ENCODE measurements at places on chromosomes 1 and 21.

DNA sequence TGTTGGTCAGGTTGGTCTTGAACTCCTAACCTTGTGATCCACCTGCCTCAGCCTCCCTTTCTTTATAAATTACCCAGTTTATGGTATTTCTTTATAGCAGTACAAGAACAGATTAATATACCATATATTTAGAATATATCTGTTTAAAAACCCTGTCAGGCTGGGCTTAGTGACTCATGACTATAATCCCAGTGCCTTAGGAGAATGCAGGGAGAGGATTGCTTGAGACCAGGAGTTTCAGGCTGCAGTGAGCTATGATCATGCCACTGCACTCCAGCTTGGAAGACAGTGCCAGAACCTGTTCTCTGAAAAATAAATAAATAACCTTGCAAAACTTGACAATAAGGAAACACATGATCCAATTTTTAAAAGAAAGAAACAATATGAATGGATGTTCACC, 43.9 kb downstream of the ZNF684 start:
- no peak for DNase-seq

DNA sequence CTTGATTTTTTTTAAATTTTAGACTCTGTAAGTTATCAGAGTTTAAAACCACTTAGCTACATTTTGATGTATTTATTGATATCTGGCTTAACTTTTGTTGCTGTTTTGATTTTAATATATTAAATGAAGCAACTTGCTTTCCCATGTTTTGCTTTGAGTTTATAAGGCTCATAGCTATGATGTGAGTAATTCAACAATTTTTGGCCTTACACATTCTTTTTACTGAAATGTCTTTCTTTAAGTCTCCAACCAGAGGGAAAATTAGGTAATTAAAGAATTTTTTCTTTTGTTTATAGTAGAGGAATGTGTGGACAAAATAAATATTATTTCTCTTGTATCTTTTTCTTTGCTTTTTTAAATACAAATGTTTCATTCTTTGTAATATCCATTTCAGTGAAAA, 258.3 kb upstream of the ADAMTS5 start:
- DNase-seq, result no peak

DNA sequence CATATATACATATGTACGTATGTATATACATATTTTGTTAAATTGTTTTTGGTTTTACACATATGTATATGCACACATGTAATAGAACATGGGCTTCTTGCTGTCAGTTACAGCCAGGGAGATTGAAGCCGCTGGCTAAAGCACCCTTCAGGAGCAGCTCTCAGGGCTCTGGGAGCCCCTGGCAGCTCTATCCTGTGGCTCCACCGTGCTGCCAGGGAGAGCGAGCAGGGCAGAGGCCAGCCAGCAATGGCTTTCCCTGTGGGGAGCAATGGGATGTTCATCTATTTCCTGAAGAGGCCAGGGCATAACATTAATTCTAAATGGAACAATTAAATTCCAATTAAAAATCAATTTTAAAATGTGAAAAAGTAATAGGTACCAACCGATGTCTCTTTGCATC, 102.9 kb downstream of the PSMG1 start:
- DNase-seq, result no peak

- DNase-seq, result no peak
These were observed 171.7 kb downstream of the HUNK start for GRCh38 chr21:32044205-32045180.

DNA sequence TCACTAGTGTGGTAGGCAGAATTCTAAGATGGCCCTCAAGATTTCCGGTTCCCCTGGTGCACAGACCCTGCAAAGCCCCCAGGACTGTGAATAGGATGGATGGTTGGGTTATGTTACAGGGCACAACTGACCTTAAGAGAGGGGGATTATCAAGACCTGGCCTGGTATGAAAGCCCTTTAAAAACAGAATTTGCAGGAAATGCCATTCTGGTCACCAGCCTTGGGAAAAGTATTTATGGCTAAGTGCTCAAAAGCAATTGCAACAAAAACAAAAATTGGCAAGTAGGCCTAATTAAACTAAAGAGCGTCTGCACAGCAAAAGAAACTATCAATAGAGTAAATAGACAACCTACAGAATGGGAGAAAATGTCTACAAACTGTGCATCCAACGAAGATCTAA, 144.7 kb upstream of the EDN2 start:
- DNase-seq, result no peak

DNA sequence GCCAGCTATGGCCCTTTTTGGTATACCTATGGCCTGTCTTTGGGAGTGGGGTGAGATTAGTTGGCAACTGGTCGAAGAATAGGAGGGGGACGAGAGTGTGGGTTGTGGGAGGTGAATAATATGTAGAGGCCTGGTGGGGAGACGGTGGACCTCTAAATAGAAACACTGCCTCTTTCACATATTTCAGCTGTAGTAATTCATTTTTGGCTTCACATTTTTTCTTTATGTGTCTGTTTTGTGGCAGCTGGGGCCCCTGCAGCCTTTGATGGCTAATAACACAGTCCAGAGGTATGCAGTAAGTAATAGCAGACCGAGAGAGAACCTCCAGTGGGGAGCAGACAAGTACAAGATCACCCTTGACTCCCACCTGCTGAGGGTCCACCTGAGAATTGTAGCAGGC, 75.9 kb downstream of the HLX start:
- no peak for DNase-seq

DNA sequence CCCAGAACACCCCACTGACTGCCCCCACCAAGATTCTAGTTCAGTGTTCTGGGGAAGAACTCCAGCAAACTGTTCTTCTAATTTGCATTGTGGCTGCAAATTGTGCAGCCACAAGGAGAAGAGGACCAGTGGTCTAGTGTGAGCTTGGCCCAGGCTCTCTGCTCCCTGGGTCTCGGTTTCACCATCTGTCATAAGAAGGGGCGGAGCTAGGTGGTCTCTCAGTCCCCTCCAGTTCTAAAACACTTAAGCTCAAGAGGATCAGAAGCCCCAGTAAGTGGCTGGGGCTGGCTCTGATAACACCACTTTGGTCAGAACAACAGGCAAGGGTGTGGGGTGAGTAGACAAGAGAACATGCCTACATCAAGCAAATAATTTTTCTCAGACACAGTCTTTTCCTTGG, 99.9 kb downstream of the BEND5 start:
- no peak for DNase-seq

- DNase-seq, result no peak
These were observed 104.5 kb upstream of the ARHGEF16 start for GRCh38 chr1:3349968-3350299.

GRCh38 chr1:66510407-66510806, 23.5 kb upstream of the SGIP1 start:
- no peak for DNase-seq

GRCh38 chr1:153963850-153964331, 554 bp upstream of the SLC39A1 start:
- peak; percentile 58 for DNase-seq

DNA sequence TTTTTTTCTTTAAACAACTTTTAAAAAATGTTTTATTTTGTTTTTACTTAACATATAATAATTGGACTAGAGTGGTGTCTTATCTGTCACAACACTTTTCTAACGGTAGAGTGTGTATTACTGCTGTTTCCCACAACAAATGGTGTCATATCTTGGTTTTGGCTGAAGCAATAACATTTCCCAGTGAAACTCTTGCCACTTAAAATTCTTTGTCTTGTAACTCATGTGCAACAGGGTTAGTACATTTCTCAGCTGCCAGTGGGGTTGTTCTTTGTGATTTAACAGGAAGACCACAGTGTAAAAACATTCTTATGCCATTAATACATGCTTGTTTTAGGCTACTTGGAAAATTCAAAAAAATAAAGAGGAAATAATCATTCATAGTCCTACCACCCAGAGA, 43.5 kb downstream of the ALPL start:
- peak; percentile 51 for DNase-seq

GRCh38 chr1:208604295-208604694, 360.1 kb upstream of the PLXNA2 start:
- peak; percentile 12 for DNase-seq

- DNase-seq, result peak; percentile 28
These were observed 183.9 kb downstream of the C1orf94 start for GRCh38 chr1:34360574-34360973.

DNA sequence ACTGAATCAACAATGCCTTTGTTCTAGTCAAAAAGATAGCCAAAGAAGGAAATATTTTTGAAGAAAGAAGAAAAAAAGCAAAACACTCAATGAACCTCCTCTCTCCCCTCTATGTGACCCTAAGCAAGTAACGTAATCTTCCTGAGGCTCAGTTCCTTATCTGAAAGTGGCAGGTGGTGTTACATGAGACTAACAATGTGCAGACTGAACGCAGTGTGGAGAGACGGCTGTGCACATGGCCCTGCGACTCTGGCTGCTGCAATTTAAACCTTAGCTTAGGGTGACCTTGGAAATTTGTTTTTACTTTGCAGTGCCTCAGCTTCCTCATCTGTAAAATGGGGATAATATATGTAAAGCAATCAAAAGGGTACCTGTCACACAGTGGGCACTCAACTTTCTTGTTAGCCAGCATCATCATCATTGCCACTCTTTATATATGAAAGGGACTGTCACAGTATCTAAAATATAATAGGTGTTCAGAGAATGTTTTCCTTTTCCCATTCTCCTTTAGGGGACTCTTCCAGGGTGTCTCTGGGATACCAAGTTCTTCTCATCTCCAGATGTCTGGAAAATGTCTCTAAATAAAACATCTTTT, 100.1 kb upstream of the JUN start:
- no peak for DNase-seq

- no peak for DNase-seq
These were observed 188.1 kb upstream of the KIAA0040 start for GRCh38 chr1:175380521-175381300.

DNA sequence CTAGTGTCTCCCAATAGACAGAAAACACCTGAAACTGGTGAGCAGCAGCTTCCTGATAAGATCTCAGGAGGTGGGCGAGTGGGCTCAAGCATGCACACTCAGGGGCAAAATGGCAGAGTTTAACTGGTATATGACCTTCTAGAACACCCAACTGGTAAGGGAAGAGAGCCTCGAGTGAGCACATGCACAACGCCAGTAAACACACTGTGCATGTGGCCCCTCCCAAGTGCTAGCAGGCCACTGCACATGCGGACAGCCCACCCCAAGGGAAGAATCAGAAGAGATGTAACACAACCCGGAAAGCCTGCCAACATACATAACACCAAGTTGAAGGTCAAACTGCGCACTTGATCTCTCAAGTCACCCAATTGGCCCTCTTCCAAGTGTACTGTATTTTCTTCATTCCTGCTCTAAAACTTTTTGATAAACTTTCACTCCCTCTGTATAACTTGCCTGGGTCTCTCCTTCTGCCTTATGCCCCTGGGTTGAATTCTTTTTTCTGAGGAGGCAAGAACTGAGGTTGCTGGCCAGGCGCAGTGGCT, 138.2 kb downstream of the GLUL start:
- no peak for DNase-seq

DNA sequence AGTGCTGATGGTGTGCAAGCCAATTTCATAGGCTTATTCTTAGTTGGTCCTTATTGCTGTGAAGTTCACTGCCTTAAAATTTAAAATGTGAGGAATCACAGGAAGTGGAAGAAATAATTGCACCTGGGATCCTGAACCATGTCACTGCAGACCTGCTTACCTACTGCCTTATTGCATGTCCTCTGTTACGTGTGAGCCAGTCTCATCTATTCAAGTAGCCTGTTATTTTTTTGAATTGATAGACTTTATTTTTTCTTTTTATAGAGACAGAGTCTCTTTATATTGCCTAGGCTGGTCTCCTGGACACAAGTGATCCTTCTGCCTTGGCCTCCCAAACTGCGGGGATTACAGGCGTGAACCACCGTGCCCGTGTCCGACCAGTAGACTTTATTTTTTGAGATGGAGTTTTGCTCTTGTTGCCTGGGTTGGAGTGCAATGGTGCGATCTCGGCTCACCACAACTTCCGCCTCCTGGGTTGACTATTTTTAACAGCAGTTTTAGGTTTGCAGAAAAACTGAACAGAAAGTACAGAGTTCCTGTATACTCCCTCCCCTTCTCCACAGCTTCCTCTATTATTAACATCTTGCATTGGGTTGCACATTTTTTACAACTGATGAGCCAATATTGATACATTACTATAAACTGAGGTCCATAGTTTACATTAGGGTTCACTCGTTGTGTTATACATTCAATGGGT, 14.0 kb upstream of the DISC1 start:
- no peak for DNase-seq

- DNase-seq, result no peak
These were observed 7.4 kb downstream of the RPTN start for GRCh38 chr1:152151646-152152045.

DNA sequence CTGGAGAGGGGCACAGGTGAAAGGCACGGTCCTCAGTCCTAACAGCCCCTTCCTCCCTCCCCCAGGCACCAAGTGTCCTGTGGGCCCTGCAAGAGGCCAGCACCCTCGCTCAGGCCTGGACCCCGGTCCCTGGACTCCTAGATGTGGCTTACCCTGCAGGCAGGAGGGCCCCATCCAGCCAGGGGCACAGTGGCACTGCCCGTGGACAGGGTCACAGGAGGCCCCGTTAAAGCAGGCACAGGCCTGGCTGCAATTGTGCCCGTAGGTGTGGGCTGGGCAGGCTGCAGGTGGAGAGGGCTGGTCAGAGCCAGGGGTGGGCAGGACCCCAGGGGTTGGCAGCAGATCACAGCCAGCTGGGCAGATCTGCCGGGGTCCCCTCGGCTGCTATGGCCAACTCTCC, 44.5 kb downstream of the ARHGEF16 start:
- no peak for DNase-seq

DNA sequence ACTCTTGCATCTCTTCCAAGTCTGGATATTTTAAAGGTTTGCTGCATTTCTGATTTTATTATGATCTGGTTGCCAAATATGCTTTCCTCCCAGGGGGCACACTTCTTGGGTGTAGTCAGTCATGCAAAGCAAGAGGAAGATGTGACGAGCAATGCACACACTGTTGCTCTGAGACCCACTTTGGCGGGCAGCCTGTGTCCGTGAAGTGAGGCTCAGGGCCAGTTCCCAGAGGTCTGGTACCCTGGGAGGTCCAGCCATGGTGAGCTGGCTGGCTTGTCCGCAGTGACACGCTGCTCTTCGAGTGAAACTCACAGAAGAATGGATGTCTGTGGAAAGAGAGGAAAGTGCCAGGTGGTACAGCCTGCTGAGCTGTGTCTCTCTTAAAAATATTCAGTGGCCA, 52.8 kb upstream of the EDN2 start:
- no peak for DNase-seq

DNA sequence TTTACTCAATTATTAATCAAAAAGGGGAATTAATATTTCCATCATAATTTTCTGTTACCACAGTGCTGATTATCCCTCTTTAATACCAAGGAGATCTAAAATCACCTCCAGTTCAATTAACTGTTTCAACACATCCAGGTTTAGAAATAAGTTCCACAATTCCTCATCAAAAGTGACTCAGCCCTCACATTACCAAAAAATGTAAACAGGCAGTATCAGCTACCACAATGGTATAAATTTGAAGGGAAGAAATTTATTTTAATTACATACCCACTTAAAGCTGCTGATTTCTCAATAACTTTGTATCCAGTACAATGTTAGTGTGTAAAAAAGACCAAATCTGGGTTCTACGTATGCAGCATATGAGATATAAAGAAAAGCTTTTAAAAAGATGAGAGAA, 51.9 kb downstream of the EIF4G3 start:
- no peak for DNase-seq

GRCh38 chr1:39332291-39332690, 127.8 kb downstream of the MACF1 start:
- DNase-seq, result no peak

- DNase-seq, result no peak
These were observed 2.7 kb downstream of the TMEM200B start for GRCh38 chr1:29120947-29121485.
